Activated naive CD4-positive, alpha-beta T cell treated with anti-CD3 and anti-CD28 coated beads, Interleukin-2, amount 50 U/mL, for 16 hours (primary cell): ENCODE measurements at places on chromosomes 6 and 20.

- no peak for DNase-seq
Measured at GRCh38 chr6:113529879-113530278, 327.3 kb upstream of the MARCKS start.

GRCh38 chr20:675033-675452 lies 559 bp downstream of the SCRT2 start:
- no peak for DNase-seq

GRCh38 chr6:89371849-89372505 lies 19.5 kb upstream of the UBE2J1 start:
- DNase-seq: peak; percentile 81

DNA sequence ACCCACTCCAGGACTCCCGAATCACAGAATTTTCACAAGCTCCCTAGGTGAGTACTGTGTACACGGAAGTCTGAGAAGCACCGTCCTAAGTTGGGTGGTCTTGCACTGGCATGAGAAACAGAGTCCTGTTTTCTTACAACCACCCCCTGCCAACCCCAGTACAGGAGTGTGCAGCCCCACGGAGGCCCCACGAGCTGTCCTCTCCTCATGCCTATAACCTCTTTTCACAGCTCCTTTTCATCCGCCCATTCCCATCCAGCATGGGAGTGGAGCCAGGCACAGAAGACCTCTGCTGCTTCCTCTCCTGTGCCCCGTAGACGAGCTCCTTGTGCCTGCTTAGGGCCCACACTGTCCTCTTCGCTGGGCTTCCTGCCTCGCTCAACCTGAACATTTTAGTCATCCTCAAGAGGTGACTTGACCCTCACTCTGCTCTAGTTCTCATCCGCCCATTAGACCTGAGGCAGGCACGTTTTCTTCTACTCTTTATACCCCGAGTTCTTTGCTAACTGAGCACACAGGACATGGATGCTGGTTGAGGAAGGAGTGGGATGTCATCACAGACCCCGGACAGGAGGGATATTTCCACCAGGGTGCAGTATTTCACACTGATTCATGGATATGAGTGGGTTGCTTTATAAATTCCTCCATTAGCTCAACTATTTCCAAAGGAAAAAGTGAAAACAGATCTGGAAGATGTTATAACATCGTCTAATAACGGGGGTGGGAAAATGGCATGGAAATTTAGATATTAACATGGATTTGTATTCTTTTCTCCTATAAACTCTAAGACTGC lies 160.5 kb downstream of the TTLL2 start:
- no peak for DNase-seq

- no peak for DNase-seq
Measured at GRCh38 chr20:25007491-25008305, 15.1 kb upstream of the APMAP start.

- DNase-seq: no peak
Measured at GRCh38 chr6:14270142-14270893, 152.7 kb downstream of the CD83 start.

DNA sequence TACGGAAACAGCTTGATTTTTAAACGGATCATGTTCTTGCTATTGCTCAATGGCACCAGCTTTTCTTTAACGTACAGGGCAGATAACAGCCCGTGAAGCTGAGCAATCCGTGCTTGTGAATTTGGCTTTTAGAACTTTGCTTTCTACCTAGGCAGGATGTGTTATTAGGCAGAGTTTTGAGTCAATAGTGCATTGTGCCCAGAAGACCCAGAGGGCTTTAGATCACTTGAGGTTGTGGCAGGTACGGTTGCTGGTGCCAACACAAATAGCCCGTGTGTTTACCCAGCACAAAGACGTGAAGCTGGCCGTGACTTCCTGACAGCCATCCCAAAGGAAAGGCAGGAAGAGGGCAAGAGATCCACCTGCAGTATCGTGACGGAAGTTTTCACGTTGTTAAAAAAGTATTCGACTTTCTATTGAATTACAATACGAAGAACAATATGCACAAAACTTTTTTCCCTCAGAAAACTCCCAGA lies 117.4 kb upstream of the FRMD1 start:
- no peak for DNase-seq

GRCh38 chr20:25218492-25218891 lies 23.0 kb downstream of the ENTPD6 start:
- no peak for DNase-seq

DNA sequence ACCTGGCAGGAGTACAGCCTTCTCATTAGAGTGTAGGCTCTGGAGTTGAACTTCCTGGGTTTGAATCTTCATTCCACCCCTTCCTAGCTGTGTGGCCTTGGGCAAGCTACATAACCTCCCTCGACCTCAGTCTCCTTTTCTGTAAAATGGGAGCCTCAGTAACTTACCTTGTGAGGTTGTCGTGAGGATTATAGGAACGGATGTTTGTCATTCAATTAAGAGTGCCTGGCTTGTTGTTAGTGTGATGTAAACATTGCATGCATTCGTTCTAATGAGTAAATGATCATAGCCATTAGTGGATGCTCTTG lies 45.2 kb downstream of the TOX2 start:
- DNase-seq: no peak

DNA sequence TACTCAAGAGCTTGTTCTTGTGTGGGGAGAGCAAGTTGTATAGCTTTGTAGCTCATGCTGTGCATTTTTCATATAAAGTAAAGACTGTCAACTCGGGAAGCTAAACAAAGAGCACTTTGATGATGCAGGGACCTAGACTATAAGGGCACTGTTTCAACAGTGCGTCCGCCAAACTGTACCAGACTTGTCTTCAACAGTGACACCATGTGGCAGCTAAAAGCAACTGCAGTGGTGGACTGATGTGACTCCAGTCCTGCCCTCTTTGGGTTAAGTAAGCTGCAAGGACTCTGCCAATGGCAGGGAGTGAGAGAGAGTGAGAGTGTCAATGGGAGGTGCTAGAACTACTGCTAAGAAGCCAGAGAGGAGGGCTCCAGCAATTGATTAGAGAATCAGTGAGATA lies 48.1 kb upstream of the MC3R start:
- DNase-seq: no peak

DNA sequence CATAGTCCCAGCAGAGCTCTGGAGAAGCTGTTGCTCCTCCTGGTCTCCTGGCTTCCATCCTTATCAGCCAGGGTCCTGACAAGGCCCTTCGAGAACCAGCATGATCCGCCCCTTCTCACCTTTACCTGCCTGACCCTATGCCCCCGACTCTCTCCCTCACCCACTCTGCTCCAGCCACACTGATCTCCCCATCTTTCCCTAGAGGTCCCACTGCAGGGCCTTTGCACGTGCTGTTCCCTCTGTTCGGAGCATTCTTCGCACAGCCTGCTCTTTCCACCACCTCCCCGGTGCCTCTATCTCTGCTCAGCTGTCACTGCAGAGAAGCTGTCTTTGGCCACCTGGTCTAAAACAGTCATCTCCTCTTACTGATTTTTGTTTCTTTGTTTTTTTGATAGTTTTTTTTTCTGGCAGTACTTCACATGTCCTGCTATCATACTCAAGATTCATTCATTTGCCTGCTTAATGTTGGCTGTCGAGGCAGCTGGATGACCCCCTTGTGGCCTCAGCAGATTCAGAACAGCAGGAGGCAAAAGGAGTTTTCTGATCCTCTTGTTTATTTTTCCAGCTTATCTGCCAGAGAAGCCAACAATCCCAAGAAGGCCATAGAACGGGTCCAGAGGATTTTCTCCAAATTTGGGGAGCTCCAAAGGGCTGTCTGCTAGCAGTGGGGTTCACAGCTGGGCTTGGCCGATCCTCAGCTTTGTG lies 1.6 kb upstream of the PTGIS start:
- DNase-seq: no peak

- DNase-seq: no peak
Measured at GRCh38 chr20:9440892-9441291, 73.5 kb upstream of the LAMP5 start.

- no peak for DNase-seq
Measured at GRCh38 chr20:2756056-2756611, 44.3 kb downstream of the CPXM1 start.

GRCh38 chr20:10521068-10521831 lies 86.1 kb downstream of the SLX4IP start:
- no peak for DNase-seq

GRCh38 chr6:167152862-167153261 lies 4.9 kb downstream of the GPR31 start:
- no peak for DNase-seq

- no peak for DNase-seq
Measured at GRCh38 chr20:16201191-16201590, 372.1 kb downstream of the KIF16B start.

DNA sequence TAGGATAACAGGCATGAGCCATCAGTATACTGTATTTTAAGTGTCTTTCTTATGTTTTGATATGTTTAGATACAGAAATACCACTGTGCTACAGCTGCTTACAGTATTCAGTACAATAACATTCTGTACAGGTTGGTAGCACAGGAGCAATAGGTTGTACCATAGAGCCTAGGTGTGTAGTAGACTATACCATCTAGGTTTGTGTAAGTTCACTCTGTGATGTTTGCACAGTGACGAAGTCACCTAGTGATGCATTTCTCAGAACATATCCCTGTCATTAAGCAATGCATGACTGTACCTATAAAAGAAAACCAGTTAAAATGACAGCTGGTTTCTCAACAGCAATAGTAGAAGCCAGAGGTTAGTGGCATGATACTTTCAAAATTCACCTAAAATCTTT lies 3.0 kb upstream of the ZBTB24 start:
- no peak for DNase-seq

GRCh38 chr6:21357262-21357661 lies 236.3 kb upstream of the SOX4 start:
- DNase-seq: no peak

GRCh38 chr6:160007611-160008010 lies 38.7 kb downstream of the IGF2R start:
- no peak for DNase-seq

GRCh38 chr6:13355999-13356785 lies 27.9 kb upstream of the TBC1D7 start:
- peak; percentile 23 for DNase-seq

DNA sequence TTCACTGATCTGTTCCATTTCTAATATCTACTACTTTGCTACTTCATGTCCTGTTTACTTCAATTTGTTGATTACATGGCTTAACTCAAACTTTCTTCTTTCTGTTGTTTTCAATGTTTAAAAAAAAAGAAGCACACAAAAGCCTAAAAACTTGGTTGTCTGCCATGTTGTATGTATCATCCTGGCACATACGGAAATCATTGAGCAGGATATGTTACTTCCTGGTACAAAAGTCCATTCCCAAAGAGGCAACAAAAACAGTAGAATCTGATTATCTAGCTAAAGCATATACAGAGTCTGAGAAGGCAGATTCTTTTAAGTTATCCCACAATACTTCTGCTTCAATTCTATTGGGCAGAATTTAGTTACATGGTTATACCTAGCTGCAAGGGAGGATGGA lies 14.5 kb upstream of the COL12A1 start:
- no peak for DNase-seq

- no peak for DNase-seq
Measured at GRCh38 chr20:21294755-21295154, 8.4 kb upstream of the XRN2 start.

- peak; percentile 66 for DNase-seq
Measured at GRCh38 chr6:152170702-152171667, 363.5 kb downstream of the ESR1 start.

GRCh38 chr6:145648149-145648548 lies 87.2 kb downstream of the EPM2A start:
- no peak for DNase-seq
